ENCODE measurements at places on chromosomes 16 and 17. TPM values are rescaled to one million over a fixed set of nuclear protein-coding genes. Genes with fewer than 3 reads are reported as not detected.

Gene ABHD15
- total RNA-seq: 4.4 TPM

Gene MT1X
- total RNA-seq: 13.8 TPM

Gene CD300LB
- total RNA-seq: not detected

Gene ENPP7
- not detected for total RNA-seq

Gene CES3
- total RNA-seq: not detected

Gene TEX14
- total RNA-seq: under 0.01 TPM

Gene POLR2A
- 76.9 TPM for total RNA-seq

Gene EME1
- 2.9 TPM for total RNA-seq

Gene C16orf95
- total RNA-seq: 2.2 TPM

Gene ASPHD1
- 0.63 TPM for total RNA-seq

Gene AANAT
- total RNA-seq: not detected

Gene BAIAP3
- 3.7 TPM for total RNA-seq

Gene PLXDC1
- total RNA-seq: 0.06 TPM

Gene RDM1
- not detected for total RNA-seq

Gene PSMC3IP
- 3.6 TPM for total RNA-seq

Gene CACNA1G
- not detected for total RNA-seq

Gene HSD11B2
- total RNA-seq: 0.38 TPM

Gene VEZF1
- 19.8 TPM for total RNA-seq

Gene LGALS9C
- not detected for total RNA-seq

Gene HES7
- not detected for total RNA-seq

Gene NPIPA8
- 10.4 TPM for total RNA-seq

Gene VTN
- total RNA-seq: 0.06 TPM

Gene USH1G
- total RNA-seq: 0.16 TPM

Gene SLC12A3
- not detected for total RNA-seq

Gene TSPAN10
- 1.3 TPM for total RNA-seq

Gene C16orf54
- total RNA-seq: not detected

Gene TAF15
- 41.4 TPM for total RNA-seq

Gene BCL6B
- total RNA-seq: 99.3 TPM

Gene SLC38A8
- total RNA-seq: not detected

Gene FAM117A
- 7.0 TPM for total RNA-seq
